A549 (cell line): ENCODE measurements at places on chromosomes 7 and 10. TPM values are rescaled to one million over a fixed set of nuclear protein-coding genes. Genes with fewer than 3 reads are reported as not detected.

- no peak for DNase-seq
These were observed 21.3 kb downstream of the PTPRE start for GRCh38 chr10:127928021-127928806.

GRCh38 chr10:102704915-102705314, 9.3 kb downstream of the ARL3 start:
- no peak for DNase-seq

The ECHDC3 gene
- polyA plus RNA-seq: 6.1 to 6.9 TPM (median 6.3 TPM) in 3 replicates

The CAMK2G gene
- polyA plus RNA-seq: 22.8 to 26.6 TPM (median 25.5 TPM) in 3 replicates

- DNase-seq: no peak
These were observed 27.0 kb downstream of the NAMPT start for GRCh38 chr7:106257752-106258151.

- peak; percentile 89 for DNase-seq
These were observed 24.0 kb upstream of the EEPD1 start for GRCh38 chr7:36129048-36129534.

The GRID2IP gene
- 0.03 TPM in 1 of 3 replicates, not detected in the others for polyA plus RNA-seq

The PLXDC2 gene
- 0.03 to 0.08 TPM (median 0.07 TPM) in 3 replicates for polyA plus RNA-seq

GRCh38 chr10:110174201-110174600, 33.2 kb upstream of the MXI1 start:
- DNase-seq: no peak

GRCh38 chr10:72552857-72553256, 73.0 kb downstream of the MICU1 start:
- peak; percentile 24 for DNase-seq

- no peak for DNase-seq
These were observed 22.8 kb upstream of the PHYH start for GRCh38 chr10:13322615-13323148.

The AGMO gene
- 1.9 to 3.2 TPM (median 2.6 TPM) in 3 replicates for polyA plus RNA-seq
